Daoy (cell line): ENCODE measurements at places on chromosomes 2 and 18. TPM values are rescaled to one million over a fixed set of nuclear protein-coding genes. Genes with fewer than 3 reads are reported as not detected.

SERPINB11 gene
- total RNA-seq, result not detected in 2 replicates

CYRIA gene
- total RNA-seq, result 0.48 and 0.80 TPM in 2 replicates

C2orf80 gene
- not detected in 2 replicates for total RNA-seq

HSBP1L1 gene
- total RNA-seq, result 0.18 and 0.69 TPM in 2 replicates

EML6 gene
- 1.0 and 2.1 TPM in 2 replicates for total RNA-seq

KATNAL2 gene
- 0.98 and 3.7 TPM in 2 replicates for total RNA-seq

TOGARAM2 gene
- total RNA-seq, result 0.29 TPM in 1 of 2 replicates, not detected in the other

GCG gene
- total RNA-seq, result not detected in 2 replicates

MTIF2 gene
- total RNA-seq, result 54.1 and 68.4 TPM in 2 replicates

KCNJ3 gene
- total RNA-seq, result not detected in 2 replicates

INPP5D gene
- total RNA-seq, result not detected in 2 replicates

SCN2A gene
- 0.51 and 0.83 TPM in 2 replicates for total RNA-seq

IGFBP5 gene
- total RNA-seq, result 2.9 and 3.5 TPM in 2 replicates

RAPGEF4 gene
- 0.24 and 0.51 TPM in 2 replicates for total RNA-seq

CPLX4 gene
- total RNA-seq, result not detected in 2 replicates

ATP8B1 gene
- total RNA-seq, result 5.2 and 7.5 TPM in 2 replicates

ONECUT2 gene
- total RNA-seq, result 1.1 and 1.2 TPM in 2 replicates

SPHKAP gene
- total RNA-seq, result not detected in 2 replicates

GPR39 gene
- total RNA-seq, result 5.5 and 8.1 TPM in 2 replicates

TBR1 gene
- not detected in 2 replicates for total RNA-seq

SAG gene
- not detected in 2 replicates for total RNA-seq

UGT1A3 gene
- not detected in 2 replicates for total RNA-seq

SCG2 gene
- total RNA-seq, result 0.95 and 3.0 TPM in 2 replicates

TIMM21 gene
- 40.9 and 57.9 TPM in 2 replicates for total RNA-seq

CNTNAP5 gene
- not detected in 2 replicates for total RNA-seq

CENPA gene
- total RNA-seq, result 25.3 and 27.9 TPM in 2 replicates

SP9 gene
- total RNA-seq, result 0.24 and 0.69 TPM in 2 replicates

CHRNG gene
- total RNA-seq, result not detected in 2 replicates

MC4R gene
- not detected in 2 replicates for total RNA-seq

RGPD3 gene
- 0.06 and 0.80 TPM in 2 replicates for total RNA-seq

EVA1A gene
- total RNA-seq, result 73.2 and 98.7 TPM in 2 replicates

TAF4B gene
- 9.4 and 12.3 TPM in 2 replicates for total RNA-seq

SPR gene
- 33.7 and 39.1 TPM in 2 replicates for total RNA-seq

ABCG5 gene
- total RNA-seq, result not detected in 2 replicates

MYCN gene
- 0.23 and 0.36 TPM in 2 replicates for total RNA-seq
